ENCODE measurements at places on chromosomes 7 and 10. TPM values are rescaled to one million over a fixed set of nuclear protein-coding genes. Genes with fewer than 3 reads are reported as not detected.

BMPER gene
- total RNA-seq = 34.0 TPM

SGCE gene
- total RNA-seq = 40.4 TPM

ITIH5 gene
- 0.30 TPM for total RNA-seq

CNTNAP2 gene
- total RNA-seq = 3.6 TPM

NCAPG2 gene
- 24.4 TPM for total RNA-seq

TSPAN15 gene
- total RNA-seq = 35.0 TPM

TRIM8 gene
- 86.4 TPM for total RNA-seq

RBM17 gene
- 47.9 TPM for total RNA-seq

CRPPA gene
- 2.7 TPM for total RNA-seq

SSBP1 gene
- total RNA-seq = 132 TPM

GDF2 gene
- total RNA-seq = not detected

CAMK2B gene
- total RNA-seq = not detected

ZNF316 gene
- 12.2 TPM for total RNA-seq

BRAT1 gene
- 24.1 TPM for total RNA-seq

GSTO1 gene
- total RNA-seq = 158 TPM

ZCWPW1 gene
- 1.2 TPM for total RNA-seq

NRCAM gene
- 0.28 TPM for total RNA-seq

SEMA3D gene
- total RNA-seq = 6.8 TPM

RSPH10B2 gene
- 0.05 TPM for total RNA-seq

CCL26 gene
- 3.0 TPM for total RNA-seq

CD36 gene
- total RNA-seq = 1.2 TPM

PTN gene
- 7.7 TPM for total RNA-seq

KAZALD1 gene
- total RNA-seq = 3.6 TPM

ADCYAP1R1 gene
- not detected for total RNA-seq

PLCE1 gene
- 1.1 TPM for total RNA-seq

NCF1 gene
- not detected for total RNA-seq

OR2A5 gene
- total RNA-seq = not detected
